ENCODE measurements at places on chromosomes 3 and 15.

DNA sequence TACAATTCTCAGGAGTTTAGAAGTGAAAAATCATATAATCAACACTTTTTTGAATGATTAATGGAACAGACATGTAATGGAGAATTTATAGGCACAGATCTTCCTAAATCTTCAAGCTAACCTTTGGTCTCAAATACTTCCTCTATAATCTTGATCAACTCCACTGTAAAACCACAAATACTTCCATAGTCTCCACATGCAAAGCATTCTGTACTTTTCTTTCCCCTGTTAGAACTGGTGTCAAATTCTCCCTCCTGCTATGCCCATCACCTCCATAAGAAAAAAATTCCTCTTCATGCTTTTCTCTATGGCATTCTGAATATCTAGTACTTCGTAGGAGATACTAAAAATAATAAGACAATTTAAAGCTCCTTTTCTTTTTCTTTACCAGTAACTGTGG lies 214.3 kb downstream of the ADAMTS9 start:
- no peak for DNase-seq

- no peak for DNase-seq
Observed at GRCh38 chr3:158102242-158103080, 3.8 kb downstream of the SHOX2 start.

DNA sequence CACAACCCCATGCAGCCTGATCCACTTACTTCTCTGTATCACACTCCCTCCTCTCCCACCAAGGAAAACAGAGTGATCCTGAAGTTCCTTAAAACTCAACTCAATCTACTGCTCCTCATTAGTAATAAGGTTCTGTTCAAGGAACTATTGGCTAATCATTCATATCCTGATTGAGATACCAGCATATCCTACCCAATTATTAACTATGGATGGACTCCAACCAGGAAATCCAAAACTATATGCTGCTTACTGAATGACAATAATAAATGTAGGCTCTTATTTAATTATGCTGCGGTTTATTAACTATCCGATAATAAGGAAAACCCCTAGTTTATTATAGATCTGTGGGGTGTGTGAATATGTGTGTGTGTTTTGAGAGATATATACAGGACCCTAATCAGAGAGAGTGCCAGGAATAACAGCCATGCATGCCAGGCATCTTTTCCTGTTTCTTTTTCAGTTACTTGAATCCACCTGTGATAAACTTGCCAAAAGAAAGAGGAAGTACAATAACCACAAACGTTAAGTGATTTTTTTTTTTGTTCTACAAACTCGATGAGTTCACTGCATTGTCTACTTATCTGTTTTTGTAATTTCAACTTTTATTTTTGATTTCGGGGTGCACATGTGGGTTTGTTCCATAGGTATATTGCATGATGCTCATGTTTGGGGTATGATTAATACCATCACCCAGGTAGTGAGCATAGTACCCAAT lies 1031.7 kb upstream of the CFAP20DC start:
- no peak for DNase-seq

- DNase-seq = no peak
Observed at GRCh38 chr3:144663456-144664436, 692.1 kb downstream of the DIPK2A start.

GRCh38 chr3:4907643-4908432 lies 71.4 kb upstream of the BHLHE40 start:
- no peak for DNase-seq

GRCh38 chr15:67758619-67759300 lies 66.5 kb upstream of the SKOR1 start:
- no peak for DNase-seq

DNA sequence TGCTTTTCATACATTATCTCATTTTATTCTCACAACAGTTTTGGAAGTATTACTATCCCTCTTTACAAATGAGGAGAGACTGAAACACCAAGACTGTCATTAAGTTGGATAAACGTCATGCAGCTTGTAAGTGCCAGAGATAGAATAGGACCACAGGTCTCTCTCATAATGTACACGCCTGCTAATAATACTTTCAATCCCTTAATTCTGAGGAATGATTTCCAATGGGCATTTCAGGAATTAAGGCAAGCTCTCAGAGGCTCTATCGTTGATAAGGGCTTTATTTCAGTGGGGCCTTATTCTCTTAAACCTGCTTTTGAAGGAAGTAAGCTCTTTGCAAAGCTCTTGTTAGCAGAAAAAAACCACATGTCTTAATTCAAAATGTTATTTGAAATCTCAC lies 229.1 kb downstream of the NFKBIZ start:
- DNase-seq = no peak

DNA sequence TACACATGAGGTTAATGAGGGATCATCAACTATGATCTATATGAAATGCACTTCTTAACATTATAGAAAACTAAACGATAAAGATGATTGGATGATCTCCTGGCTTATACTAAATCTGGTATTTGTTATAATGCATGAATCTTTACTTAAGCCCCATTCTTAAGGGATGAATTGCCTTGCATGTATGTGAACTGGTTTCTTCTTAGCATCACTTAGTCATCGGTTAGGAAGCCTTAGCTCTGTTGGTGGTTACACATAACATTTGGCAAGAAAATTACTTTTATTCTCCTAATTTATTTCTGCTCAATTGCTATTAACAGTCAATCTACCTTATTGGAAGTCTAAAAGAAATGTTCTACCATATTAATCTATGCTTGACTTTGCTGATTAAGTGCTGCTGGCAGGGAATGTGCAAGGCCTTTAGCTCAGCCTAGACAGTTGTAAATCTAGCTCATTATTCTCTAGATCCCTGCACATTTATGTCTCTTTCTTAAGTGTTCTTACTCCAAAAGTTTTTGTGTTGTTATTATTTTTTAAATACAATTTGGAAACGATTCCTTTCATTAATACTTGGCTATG lies 356.0 kb downstream of the ZPLD1 start:
- no peak for DNase-seq

DNA sequence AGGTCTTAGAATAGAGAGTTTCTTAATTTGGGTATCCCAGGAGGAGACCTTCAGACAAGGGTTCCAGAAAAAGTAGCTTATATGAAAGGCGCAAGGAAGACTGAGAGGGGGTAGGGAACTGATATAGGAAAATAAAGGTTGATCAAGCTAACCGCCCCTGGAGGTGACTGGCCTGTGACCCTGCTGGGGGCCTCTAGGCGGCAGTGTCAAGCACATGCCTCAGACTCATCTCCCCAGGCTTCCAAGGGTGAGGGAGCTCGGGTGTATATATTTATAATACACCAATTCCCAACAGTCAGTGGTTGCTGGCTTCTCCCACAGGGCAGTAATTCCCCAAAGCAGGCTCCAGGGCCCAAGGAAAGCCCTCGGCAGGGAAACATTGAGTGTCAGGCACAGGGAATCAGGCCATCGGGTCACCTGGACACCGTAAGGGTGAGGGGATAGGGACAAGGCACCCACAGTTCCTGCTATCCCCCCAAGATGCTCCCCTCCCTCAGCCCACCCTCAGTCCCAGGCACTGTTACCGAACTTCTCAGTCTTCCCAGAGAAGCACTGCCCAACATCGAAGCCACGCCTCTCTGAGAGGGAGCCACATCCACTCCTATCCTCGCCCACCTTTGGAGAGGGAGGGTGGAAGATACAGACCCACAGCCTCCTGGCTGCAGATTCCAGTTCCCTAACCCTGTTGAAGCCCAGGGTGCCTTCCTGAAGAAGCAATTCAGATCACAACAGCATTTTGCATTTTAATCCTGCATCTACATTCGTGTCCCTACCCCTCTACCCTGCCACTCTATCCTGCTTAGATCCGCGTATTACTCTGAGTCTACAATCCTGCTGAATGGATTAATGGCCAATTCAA lies 19.5 kb upstream of the CAV3 start:
- no peak for DNase-seq

DNA sequence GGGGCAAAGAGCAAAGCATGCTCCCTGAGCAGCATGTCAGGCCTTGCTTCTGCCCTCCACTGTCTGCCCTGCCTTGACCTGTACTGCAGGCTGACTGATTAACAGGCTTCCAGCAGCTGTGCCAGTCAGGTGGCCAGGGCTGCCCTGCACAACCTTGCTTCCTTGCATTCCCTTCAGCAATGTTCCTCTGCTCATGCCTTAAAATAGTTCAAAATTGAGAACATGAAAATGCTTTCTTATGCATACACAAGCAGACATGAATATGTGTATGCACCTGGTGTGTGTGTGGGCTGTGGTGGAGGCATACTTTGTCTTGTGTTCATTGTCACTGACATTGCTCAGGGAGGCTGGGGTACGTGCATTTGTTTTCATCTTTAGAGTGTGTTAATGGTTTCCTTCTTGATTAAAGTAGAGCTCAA lies 1.2 kb upstream of the SLC22A13 start:
- no peak for DNase-seq

GRCh38 chr3:128784843-128785242 lies 58.9 kb downstream of the RAB7A start:
- no peak for DNase-seq

GRCh38 chr3:58299839-58300516 lies 6.1 kb upstream of the RPP14 start:
- no peak for DNase-seq

GRCh38 chr15:101723874-101724674 lies at the start of gene TARS3:
Gene TARS3, minus strand, starts transcription at chr15:101724473. Its CDS starts 86 bp downstream, at chr15:101724387.
- DNase-seq = peak; percentile 56

GRCh38 chr3:108201258-108201657 lies 21.0 kb downstream of the IFT57 start:
- DNase-seq = no peak

- no peak for DNase-seq
Observed at GRCh38 chr3:85710490-85710889, 751.7 kb downstream of the CADM2 start.

All from DMS153 (cell line).